GM18507 (cell line): ENCODE measurements at places on chromosomes 16 and 17.
A peak's percentile ranks its signal among the peaks of the same experiment; 100 is the strongest.

GRCh38 chr16:77613095-77613494 lies 109.2 kb upstream of the NUDT7 start:
- no peak for DNase-seq

DNA sequence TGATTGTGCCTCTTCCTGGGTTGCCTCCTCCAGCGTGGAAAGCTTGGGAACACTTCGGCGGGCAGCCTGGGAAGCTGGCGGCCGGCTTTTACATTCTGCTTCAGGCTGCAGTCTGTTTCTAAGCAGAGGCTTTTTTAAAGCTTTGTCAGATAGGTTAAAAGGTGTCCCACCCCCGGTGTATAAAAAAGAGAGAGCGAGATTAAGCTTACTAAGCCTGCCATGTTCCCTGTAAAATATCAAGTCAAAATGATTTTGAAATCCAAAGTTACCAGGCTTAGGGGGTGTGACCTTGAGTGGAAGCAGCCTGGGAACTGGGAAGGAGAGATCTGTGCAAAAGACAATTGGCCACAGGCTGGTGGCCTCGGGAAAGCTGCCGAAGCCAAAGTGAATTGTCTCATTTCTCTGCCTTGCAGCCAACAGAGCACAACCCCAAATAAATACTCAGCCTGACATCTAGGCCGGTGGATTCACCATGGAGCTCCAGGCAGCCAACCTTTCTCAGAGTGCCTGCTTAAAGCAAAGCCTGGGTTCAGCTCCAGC lies 254.5 kb downstream of the FTO start:
- DNase-seq: no peak

GRCh38 chr16:29974291-29975133 lies 844 bp downstream of the TAOK2 start:
- DNase-seq: no peak

GRCh38 chr17:64148699-64149098 lies 18.8 kb upstream of the ERN1 start:
- no peak for DNase-seq

DNA sequence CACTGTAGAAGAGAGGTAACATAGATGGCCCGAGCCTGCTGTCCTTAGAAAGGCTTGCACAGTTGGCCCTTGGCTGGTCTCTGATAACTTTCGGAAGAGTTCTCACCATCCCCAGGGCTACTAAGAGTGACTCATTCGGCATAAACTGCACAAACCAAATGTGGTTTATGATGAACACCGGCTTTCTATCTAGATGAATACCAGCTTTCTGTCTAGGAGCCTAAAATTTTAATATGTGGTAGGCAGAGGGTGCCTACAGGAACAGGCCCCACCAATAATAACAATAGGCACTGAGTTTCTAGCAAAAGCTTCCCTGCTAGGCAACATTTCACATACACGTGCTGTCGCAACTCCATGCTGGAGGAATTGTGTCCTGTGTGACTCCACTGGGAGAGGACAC lies 15.4 kb downstream of the CNOT1 start:
- no peak for DNase-seq

DNA sequence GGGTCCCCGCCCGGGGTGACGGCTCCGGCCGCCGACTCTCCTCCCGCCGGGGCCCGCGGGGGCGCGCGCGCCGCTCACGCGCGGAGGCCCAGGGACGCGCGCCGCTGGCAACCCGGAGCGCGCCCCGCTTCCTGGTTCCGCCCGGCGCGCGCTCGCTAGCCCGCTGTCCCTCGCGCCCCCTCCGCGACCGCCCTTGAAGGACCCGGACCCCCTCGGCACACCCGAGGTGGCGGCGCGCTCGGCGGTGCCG lies at the start of gene STAT5B:
Gene STAT5B (minus strand): TSS at position 33 of the 250 bp plus-strand sequence. CDS start 44,264 bp downstream, outside the sequence.
- DNase-seq: peak; percentile 80

- no peak for DNase-seq
Observed at GRCh38 chr16:50683689-50684374, 2.7 kb upstream of the SNX20 start.

GRCh38 chr16:69618307-69618706 lies 52.5 kb downstream of the NFAT5 start:
- DNase-seq: no peak

- no peak for DNase-seq
Observed at GRCh38 chr16:21650521-21650920, 1.9 kb downstream of the IGSF6 start.

DNA sequence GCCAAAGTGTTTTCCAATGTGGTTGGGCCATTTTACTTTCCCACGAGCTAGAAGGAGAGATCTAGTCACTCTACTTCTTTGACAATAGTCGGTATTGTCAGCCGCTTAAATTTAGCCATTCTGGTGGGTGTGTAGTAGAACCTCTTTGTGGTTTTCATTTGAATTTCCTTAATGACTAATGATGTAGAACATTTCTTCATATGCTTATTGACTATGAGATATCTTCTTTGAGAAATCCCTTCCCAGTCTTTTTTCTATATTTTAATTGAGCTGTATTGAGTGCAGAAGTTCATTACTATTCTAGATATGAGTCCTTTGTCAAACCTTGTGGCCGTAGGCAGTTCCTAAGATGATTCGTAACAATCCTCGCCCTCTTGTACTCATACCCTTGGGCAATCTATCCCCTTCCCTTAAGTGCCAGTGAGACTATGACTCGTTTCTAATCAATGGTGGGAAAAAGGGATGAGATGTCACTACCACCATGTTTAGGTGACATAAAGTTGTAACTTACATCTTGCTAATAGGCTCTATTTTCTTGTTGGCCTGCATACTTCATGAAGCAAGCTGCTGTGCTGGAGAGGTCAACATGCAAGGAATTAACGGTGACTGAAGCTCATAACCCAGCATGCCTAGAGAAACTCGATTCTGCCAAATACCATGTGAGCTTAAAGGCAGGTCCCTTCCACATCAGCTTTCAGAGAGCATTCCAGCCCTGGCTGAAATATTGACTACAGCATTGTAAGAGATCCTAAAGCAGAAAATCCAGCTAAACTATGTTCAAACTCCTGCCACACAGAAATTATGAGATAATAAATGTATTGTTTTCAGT lies 817.9 kb upstream of the SOX9 start:
- no peak for DNase-seq

DNA sequence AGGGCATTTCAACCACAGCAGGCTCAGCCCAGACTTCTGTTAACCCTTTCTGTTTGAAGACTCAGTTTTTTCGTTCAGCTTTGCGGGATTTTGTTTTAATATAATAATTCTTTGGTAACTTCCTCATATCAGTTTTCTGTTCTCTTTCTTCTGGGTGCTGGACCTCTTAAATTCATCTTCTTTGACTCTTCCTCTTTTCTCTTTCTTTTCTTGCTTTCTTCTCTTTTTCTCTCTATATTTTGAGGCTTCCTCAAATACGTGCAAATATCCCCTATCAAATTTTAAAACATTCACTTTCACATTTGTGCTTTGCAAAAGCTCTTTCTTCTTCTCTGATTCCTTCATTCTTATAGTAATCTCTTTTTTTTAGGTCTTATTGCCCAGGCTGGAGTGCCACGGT lies 136.3 kb downstream of the HS3ST3B1 start:
- DNase-seq: no peak

DNA sequence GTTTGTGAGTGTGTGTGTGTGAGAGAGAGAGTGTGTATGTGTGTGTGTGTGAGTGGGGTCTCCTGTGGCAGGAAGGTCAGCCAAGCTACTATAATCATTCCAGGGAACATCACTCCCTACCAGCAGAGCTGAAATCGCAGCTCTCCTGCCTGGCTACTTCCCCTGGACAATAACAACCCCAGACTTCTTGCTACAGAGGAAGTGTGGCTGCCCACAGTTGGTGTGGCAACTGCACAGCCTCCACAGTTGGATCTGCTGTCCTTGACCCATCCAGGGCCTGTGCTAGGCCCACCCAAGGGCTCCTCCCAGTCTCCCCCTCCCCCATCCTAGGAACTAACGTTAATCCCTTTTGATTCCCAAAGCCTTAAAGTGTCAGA lies 1.5 kb downstream of the SLC13A5 start:
- DNase-seq: no peak

DNA sequence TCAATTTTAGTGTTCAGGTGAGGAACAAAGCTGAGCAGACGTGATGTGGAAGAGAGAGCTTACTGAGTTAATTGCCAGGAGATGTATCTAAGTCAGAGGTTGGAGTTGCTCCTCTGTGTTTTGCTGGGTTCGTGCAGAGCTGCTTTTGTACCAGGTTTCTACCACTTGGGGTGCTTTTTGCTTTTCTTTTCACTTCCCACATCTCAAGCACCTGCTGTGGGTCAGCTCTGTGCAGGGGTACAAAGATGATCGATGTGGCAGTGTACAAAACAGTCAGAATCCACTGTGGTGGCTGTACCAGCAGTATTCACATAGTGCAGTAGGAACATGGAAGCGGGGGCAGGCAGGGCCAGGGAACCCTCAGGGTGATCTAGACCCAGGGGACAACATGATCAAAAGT lies 14.8 kb downstream of the UNK start:
- no peak for DNase-seq

DNA sequence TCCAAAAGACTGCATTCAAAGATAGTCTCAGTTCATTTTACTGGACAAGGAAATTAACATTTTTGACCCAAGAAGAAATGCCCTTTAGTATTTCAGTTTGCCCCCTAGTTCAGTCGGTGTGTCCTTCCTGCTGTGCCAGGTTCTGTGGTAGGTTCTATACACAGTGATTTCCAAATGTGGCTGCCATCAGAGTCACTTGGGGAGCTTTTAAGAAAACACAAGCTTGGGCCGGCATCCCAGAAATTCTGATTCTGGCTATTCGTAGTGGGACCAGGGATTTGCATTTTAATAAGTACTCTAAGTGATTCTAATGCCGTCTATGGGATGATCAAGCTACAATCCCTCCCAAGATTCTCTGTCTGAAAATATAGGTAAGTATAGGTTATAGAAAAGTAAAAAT lies 10.2 kb downstream of the RSPRY1 start:
- DNase-seq: no peak

DNA sequence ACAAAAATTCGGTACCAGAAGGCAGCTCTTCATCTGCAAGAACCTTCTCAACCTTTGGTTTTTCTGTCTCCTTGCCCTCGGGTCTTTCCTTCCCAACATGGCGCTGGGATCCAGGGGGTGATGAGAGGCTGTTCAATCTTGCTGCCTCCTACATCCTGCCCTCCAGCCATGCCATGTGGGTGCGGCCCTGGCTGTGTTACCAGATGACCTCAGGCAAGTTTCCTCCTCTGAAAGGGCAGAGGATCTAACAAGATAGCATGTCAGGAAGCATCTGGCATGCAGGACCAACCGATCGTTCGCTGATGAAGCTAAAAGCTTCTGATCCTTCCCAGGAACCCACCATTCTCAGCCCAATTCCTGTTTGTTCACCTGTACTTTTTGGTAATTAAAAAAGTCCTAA lies 36.8 kb upstream of the BCAR1 start:
- DNase-seq: no peak

DNA sequence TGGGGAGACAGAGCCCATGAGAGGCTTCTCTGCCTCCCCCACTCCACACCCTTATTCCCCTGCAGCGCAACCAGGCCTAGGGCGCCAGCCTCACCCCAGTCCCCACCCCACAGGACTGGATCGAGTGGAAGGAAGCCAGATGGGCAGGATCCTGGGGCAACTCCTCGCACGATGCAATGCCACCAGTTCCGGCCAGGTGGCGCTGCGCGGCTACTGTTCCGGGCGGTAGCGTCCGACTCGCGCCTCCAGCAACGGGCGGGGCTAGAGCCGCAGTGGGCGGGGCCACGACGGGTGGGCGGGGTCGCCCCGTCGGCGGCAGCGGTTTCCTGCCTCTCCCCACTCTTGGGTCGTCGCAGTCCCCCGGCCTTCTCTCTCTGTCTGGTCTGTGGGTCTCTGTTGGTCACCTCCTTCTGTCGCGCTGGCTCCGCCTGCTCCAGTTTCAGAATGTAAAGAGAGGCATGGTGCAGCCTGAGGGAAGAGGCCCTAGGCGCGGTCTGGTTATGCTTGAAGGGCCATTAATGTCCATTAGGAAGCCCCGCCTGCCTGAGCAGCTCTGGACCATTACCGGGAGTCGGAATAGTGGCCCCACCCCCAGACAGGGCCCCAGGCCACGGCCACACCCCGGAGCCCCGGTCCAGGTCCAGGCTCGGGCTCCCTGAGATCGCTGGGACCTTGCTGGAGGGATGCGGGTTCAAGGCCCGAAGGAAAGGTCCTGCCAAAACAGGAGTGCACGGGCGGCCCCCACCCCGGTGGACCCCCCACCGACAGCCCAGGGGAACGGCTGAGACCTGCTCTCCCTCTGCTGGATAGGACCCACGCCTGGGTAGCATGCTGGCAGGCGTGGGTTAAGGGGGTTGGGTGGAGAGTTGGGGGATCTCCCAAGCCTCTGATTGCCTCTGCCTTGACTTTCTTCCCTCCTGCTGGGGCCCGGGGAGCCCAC lies 3.3 kb upstream of the NHERF2 start:
- peak; percentile 97 for DNase-seq

GRCh38 chr17:82889496-82890338 lies 49.9 kb upstream of the ZNF750 start:
- DNase-seq: no peak

DNA sequence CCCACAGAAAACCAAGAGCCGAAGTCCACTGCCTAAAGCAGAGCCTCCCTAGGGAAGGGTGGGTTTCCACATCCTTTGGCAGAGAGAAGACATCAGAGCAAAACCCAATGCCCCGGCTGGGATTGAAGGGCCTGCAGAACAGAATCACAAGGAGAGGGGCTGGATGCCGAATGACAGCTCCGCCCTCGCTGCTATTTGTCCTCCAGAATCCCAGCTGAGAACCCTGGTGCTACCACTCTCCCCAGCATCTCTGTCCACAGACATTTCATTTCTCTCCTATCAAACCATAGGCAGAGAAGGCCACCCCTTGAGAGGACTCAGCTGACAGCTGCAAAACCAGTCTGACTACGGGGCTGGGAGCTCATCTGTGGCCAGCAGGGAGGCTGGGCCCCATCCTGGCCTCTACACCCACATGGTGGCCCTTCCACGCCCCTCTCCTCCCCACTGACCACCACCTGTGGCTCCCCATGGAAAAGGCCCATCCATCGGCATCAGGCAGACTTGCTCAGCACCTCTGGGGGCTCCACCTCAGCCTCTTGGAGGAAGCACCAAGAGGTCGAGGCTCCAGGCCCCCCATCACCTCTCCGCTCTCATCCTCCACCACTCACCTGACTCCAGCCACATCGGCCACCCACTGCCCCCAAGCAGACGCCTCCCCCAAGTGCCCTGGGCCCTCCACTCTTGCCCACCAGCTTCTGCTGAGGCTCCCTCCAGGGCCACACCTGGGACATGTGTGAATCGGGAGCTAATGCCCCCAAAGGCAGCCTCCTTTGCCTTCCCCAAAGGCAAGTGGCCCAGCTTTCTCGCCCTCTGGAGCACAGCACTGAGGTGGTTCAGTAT lies 288.5 kb downstream of the C16orf95 start:
- no peak for DNase-seq

- DNase-seq: peak; percentile 35
Observed at GRCh38 chr16:70483426-70483825, 29.0 kb downstream of the FCSK start.

- DNase-seq: no peak
Observed at GRCh38 chr16:8716592-8716991, 42.2 kb downstream of the ABAT start.

- no peak for DNase-seq
Observed at GRCh38 chr17:45895304-45895968, 1.1 kb downstream of the MAPT start.

DNA sequence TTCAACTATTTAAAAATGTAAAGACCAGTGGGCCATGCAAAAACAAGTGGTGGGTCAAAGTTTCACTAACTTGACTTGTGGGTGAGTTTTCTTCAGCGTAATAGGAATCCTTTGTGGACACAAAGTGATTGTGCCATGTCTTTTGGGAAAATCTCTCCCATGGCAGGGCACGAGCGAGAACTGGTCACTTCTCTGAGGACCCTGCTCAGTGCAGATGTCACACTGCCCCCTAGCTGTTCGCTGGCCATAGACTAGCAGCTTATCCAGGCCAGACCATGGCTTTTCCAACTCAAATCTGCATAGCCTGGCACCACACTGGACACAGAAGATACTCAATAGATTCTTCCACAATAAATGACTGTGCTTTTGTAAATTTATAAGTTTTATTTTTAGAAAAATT lies 306.0 kb upstream of the CCL2 start:
- no peak for DNase-seq
